Fibroblast of skin of right quadriceps (primary cell): ENCODE measurements at places on chromosomes 2 and 18.

- peak; percentile 26 for DNase-seq
These were observed 321.4 kb upstream of the MMADHC start for GRCh38 chr2:149908726-149909683.

DNA sequence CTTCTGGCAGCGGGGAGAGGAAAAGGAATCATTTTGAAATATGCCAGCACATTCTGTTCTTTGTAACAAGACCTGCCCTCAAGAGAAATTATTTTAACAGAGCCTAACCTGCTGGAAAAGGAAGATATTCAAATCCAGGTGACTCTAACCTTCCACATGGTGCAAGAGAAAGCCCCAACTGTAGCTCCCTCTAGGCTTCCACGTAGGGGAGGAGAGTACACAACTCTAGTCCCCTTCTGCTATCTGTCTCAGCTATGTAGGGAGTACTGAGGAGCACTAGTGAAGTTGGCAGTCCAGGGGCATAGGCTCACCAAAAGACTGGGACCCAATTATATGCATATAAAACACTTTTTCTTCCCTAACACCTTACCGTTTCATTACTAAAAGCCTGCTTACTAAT is 82.2 kb upstream of the SIX3 start:
- no peak for DNase-seq

GRCh38 chr2:72583376-72583775 is 242.5 kb downstream of the EXOC6B start:
- DNase-seq = no peak

- no peak for DNase-seq
These were observed 51.9 kb downstream of the ASAP2 start for GRCh38 chr2:9258501-9258900.

DNA sequence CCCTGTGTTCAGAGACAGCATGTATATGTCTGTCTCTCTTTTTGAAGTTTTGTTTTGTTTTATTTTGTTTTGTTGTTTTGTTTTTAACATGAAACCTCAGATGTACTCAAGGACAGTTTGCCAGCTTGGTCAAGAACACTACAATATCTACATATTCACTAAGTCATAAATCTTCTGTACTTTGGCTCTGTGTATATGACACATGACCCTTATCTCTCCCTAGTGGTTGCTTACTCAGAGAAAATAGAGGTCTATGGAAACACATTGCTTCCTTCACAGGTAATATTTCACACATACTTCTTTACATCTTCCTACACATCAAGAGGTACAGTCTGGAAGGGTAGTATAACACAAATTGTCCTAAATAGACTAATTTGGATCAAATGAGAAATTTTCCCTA is 312.6 kb upstream of the VRK2 start:
- no peak for DNase-seq

DNA sequence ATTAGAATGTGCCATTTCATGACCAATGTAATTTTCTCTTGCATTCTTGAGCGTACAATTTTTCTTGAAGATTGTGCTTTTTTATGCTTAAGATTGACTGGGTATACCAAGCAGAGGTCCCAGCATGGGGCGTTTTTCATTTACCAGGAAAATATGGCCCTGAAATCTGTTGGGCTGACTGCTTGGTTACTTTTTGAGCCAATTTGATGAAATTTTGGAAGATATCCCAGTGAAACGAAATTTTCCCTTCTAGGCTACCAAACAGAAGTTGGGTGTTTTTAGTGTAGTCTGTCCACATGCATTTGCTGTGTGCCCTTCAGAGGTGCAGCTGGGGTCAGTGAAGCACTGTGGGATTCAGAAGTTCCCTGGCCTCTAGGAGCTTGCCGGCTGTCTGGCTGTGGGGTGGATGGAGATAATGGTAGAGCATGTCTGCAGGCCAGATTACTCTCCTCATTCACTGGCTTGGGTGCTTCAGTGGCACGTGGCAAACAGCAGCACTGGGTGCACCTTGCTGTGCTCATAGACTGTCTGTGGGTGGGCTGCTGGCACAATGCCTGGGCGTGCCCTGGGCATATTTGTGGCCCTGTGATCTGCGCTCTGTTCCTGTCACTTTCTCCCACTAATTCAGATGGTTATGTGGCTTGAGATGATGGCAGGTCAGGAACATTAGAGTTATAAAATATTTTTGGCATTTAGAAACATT is 73.3 kb downstream of the LDLRAD4 start:
- DNase-seq = no peak

GRCh38 chr18:62371436-62371835 is 46.3 kb downstream of the TNFRSF11A start:
- DNase-seq = no peak

DNA sequence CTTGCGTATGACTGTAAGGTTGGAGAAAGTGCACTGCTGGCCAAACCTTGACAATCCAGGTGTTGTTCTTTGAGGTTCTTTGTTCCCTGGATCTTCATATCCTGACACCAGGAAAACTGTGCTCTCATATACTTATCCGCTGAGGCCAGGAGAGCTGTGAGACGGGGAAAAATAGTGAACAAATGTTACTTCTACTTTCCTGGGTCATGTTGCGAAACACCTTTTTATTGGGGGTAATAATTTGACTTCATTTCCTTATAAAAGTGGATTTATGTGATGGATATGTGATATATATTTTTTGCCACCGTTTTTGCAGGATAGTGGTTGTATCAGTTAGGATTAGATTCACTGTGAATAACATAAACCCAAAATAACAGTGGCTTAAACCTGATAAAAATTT is 336.1 kb downstream of the OSR1 start:
- no peak for DNase-seq

GRCh38 chr2:171150694-171151285 is 9.9 kb downstream of the TLK1 start:
- no peak for DNase-seq

GRCh38 chr2:147614471-147614870 is 230.4 kb upstream of the ACVR2A start:
- no peak for DNase-seq

- DNase-seq = no peak
These were observed 120.0 kb downstream of the AQP4 start for GRCh38 chr18:26745288-26746181.

DNA sequence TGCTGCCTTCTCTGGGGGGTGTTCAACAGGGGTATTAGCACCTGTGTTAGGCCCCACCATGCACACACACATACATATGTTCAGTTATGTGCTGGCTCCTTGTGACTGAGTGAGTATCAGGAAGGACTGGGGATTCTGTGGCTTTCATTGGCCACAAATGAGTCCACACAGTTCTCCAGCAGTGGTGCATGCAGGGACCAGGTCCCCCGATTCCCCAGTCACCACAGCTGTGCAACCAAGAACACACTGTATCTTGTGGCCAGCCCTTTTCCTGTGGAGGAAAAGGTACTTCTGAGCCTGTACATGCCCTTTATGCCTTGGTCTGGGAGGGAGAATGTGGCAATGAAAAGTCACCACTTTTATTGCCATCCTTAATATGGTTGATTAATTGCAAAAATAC is 74.9 kb upstream of the KLF7 start:
- DNase-seq = no peak

DNA sequence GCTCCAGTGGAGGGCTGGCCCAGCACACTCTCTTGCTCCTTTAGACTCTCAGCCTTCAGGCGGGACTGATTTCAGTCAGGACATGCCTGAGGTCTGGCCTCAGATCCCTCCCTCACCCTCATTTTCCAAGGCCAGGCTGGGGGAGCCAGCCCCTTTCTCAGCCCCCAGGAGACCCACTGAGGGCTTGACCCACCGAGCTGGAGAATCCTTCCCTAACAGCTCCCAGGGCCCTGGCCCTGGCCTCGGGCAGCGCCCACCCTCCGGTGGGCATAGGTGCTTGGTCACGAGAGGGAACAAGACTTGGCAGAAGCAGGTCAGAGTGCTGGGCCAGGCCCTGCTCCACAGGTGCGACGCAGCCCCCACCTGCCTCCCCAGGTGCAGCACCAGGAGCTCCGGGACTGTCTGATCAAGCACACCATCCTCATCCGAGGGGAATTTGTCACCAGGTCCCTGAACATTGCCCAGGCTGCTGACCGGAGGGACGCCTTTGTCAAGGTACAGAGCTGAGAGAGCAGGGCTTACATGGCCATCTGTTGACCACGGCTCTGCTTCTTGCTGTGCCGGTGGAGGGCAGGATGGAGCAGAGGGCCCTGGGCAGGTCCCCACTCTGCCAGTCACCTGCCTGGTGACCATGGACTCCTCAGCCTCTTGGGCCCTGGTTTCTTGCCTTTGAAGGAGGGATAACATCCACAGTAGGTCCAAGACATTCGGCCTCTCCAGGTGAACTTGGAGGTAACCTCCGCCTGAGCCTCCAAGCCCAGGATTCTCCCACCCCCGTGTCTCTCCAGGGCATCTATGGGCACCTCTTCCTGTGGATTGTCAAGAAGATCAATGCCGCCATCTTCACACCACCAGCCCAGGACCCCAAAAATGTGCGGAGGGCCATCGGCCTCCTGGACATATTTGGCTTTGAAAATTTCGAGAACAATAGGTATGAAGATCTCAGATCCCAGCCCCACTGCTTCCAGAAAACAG is 46.3 kb downstream of the MYO7B start:
- no peak for DNase-seq

GRCh38 chr2:230828272-230828961 is 36.3 kb upstream of the ITM2C start:
- DNase-seq = no peak

DNA sequence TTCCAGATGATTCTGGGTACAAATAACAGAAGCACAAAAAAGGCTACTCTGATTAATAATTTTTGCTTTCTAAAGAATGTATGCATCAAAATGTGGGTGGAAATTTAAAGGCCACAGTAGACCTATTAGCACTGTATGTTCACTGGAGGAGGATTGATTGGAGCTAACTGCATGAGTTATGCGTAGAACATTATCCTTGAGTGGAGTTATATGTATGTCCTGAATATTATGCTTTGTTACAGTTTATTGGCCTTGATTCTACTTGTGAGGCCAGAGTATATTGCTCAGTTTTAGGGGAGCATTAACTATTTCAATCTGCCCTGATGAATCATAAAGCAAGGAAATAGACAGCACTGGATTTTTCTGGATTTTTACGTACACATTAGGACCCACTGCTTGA is 87.9 kb downstream of the CDCA7 start:
- DNase-seq = no peak

GRCh38 chr2:85110991-85111560 is 22.1 kb upstream of the TCF7L1 start:
- DNase-seq = peak; percentile 41

DNA sequence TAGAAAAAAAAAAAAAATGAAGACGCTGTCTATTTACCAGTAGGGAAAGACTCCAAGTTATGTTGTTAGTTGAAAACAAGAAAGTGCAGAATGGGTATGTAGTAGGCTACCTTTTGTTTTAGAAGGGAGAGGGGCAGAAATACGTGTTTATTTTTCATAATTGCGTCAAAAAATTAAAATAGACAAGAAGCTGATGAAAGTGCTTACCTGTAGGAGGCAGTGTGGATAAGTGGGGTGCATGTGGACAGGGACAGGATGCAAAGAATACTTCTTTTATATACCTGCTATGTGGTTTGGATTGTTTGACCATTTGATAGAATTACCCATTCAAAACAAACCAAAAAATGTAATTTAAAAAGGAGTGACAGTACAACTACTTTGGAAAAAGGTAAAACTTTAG is 3.0 kb upstream of the GCG start:
- DNase-seq = no peak

DNA sequence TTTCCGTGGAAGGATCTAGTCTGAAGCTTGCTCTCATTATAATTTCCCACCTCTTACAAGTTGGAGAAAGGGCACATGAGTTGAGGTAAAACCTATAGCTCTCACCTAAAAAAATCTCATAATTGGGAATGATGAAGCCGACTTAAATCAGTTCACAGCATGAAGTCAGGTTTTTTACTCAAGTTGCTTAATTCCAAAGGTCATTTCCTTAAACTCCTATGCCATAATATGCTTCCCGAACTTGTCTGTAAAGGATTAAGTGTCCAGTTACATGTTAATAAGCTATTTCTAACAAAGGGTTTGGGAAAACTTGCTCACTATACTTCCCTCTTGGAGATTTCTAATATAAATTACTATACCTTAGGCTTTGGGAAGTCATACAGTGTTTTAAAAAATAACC is 481.2 kb downstream of the NUP35 start:
- no peak for DNase-seq

DNA sequence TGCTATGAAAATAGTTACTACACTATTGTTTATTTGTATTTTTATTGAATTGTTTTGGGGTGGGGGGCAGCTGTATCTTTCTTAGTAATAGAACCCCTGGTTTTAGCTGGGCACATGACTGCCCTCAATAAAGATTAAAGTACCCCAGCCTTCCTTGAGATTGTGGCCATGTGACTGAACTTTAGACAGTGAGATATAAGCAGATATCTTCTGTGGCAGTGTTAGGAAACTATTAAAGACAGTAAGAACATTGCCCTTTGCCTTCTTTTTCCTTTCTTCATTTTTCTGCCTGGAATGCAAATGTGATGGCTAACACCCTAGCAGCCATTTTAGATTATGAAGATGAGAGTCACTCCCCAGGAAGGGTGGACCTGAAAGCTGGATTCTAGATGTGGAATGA is 47.9 kb upstream of the AKAIN1 start:
- DNase-seq = no peak

DNA sequence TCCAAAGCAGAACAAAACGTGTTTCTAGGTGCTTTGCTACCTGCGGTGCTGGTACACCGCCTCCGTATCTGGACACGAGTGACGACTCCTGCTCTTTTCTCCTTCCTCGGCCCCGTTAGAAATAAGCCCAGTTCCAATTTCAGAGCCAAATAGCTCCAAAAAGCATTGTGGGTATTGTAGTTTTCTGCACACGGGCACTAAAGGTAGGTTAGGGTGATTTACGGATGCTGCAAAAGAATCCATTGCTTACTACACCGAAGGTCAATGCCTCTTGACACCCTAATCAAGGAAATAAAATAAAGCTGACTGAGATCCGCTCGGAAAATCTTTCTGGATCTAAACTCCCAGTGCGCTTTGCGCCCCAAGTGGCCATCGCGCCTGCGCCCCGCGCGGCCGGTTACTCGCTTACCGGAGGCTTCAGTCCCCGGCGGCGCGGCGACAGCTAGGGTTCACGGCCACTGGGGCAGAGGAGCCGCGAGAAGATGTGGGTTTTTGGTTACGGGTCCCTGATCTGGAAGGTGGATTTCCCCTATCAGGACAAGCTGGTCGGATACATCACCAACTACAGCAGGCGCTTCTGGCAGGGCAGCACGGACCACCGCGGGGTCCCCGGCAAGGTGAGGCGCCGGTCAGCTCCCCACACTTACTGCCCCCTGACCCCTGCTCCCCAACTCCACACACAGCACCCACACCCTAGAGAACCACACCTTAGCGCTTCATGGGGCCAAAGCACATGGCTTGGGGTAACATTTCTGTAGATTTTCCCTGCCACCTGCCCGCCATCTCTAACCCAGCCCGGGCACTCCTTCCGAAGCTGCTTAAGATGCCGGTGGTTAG is at the start of gene CHAC2:
CHAC2 (plus strand) TSS at position 400 of the 837 bp plus-strand sequence; CDS start at position 483, 83 bp downstream.
- DNase-seq = peak; percentile 72

- no peak for DNase-seq
These were observed 167.9 kb downstream of the TMEM182 start for GRCh38 chr2:102929721-102930120.

- DNase-seq = no peak
These were observed 162.4 kb downstream of the SMAD7 start for GRCh38 chr18:48788373-48788772.
